CD4-positive, alpha-beta T cell treated with Interleukin-21 for 1 hour (primary cell): ENCODE measurements at places on chromosomes 4 and X.

DNA sequence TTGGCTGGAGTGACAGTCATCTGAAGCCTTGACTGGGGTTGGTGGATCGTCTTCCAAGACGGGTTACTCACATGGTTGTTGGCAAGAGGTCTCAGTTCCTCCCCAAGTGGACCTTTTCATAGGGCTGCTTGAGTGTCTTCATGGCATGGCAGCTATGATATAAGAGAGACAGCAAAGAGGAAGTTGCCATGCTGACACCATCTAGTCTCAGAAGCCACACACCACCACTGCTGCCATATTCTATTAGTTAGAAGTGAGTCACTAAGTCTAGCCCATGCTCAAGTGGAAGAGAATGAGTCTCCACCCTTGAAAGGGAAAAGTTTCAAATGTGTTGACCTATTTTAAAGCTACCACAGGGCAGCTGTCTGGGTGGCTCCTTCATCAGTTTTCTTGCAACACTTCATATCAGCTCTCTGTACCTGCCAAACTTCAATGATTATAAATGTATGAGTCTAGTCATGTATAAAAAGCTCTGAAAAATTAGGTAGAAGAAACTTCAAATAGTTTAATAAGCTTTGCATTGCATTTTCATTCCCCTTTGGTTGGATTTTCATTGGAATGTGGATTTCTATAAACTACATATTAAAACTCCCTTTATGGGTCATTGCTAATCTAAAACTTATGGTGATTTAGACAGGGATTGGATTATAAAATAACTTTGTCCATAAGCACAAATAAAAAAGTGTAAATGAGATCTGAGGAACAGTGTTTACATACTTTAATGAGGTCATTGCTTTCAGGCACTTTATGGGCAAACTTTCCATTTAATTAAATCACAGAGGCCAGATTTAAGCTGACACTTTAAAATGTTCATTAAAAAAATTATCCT lies 68.0 kb upstream of the ATXN3L start:
- DNase-seq = no peak

DNA sequence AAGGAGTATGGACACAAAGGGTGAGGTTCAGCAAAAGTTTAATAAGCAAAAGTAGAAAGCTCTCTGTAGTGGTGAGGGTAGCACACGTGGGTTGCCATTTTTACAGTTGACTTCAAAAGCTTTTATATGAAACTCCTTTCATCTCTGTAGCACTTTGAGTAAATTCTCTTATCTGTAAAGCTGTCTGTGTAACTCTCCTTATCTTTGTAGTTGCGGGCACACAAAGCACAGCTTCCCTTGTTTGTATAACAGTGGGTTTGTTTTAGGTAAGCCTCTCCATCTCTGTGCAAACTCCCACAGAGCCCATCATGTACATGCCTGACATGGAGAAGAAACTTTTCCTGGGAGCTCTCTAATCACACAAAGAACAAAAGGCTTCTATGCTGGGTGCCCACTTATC lies 325.9 kb upstream of the PABPC5 start:
- no peak for DNase-seq

GRCh38 chr4:1022051-1022738 lies 10.8 kb downstream of the FGFRL1 start:
- no peak for DNase-seq

DNA sequence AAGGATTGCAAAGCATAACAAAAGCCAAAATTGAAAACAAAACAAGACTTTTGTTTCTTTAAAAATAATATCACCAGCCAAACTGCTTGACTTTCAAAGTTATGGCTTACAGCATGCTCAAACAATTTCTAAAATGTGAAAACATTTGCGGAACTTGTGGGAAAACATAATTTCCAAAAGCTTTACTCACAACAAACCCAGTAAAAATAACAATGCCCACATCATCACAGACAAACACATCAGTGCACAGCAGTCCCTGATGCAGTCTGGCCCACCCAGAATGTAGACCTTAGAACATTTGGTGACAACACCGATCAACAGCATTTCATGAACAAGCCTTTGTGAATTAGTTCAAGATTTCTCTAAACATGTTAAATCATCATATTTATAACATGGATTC lies 98.9 kb downstream of the ARHGAP6 start:
- no peak for DNase-seq

DNA sequence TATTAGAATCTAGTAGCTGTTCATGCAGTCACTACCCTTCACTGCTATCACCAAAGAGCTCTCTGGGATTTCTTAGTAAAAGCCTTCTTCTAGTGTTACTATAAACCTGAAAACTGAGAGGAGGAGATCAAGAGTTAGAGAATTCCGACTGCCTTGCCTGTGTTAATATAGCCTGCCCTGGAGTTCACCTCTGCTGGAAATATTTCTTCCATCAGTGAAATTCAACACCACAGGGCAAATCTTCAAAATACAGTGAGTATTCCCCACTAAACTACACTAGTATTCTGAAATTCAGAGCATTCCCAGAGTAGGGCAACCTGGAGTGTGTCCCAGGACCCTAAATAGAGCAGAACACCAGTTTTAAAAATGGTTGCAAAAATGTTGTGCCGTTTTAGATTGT lies 301.1 kb downstream of the ARHGAP24 start:
- DNase-seq = no peak

DNA sequence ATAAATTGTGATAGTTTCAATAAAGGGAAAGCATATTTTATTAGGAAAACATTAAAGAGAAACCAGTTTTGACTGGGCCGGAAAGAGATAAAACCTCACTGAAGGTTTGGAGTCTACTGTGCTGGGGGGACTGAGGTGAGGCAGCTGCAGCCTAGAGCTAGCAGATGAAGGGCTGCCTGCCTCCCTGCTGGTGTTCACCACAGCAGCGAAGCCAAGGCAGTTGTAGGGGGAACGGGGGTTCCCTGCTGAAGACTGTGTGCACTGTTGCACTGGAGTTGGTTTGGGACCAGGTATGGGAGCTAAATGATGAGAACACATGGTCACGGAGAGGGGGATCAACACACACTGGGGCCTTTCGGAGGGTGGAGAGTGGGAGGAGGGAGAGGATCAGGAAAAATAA lies 546.5 kb upstream of the SMIM31 start:
- DNase-seq = no peak

DNA sequence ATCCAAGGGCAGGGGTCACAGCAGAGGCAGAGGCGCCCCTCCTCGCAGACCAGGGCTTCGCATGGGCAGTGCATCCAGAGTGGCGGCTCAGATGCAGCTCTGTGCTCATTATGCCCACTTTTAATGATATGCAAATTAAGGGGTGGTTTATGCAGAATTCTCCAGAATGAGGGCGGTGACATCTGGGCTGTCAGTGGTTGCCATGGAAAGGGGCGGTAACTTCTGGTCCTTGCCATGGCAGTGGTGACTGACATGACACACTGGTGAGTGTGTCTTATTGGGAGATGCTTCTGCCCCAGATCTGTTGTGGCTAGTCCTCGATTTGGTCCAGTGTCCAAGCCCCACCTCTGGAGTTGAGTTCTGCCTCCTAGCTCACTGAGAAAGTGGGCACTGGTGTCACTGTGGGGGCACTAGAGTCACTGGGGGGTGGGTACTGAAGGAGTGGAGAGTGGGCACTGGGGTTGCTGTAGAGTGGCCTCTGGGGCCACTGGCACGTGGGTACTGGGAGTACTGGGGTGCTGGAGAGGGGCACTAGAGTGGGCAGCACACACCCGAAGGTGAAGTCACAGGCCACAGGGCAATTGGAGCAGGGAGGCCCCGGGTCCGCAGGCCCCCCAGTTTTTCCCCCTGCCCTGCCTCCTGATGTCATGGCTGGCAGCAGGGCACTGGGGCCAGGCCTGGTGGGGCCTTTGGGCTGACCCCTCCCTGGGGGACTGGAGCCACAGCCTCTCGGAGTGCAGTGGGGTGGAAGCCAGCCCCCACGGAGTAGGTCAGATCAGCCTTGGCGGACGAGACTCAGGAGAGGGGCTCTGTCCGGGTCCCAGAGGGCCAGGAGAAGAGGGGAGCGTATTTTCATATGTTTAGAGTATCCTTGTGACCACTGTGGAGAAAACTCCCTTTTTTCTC lies 98.6 kb upstream of the NKX1-1 start:
- no peak for DNase-seq

GRCh38 chrX:68682790-68683189 lies 35.3 kb downstream of the STARD8 start:
- DNase-seq = no peak

DNA sequence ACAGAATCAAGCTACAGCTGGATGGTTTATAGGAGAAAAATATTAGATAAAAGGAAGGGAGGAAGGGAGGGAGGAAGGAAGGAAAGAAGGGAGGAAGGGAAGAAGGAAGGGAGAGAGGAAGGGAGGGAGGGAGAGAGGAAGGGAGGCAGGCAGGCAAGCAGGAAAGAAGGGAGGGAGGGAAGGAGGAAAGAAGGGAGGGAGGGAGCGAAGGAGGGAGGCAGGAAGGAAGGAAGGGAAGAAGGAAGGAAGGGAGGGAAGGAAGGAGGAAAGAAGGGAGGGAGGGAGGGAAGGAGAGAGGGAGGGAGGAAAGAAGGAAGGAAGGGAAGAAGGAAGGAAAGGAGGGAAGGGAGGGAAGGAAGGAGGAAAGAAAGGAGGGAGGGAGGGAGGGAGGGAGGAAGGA lies 77.9 kb upstream of the C1QTNF7 start:
- no peak for DNase-seq

DNA sequence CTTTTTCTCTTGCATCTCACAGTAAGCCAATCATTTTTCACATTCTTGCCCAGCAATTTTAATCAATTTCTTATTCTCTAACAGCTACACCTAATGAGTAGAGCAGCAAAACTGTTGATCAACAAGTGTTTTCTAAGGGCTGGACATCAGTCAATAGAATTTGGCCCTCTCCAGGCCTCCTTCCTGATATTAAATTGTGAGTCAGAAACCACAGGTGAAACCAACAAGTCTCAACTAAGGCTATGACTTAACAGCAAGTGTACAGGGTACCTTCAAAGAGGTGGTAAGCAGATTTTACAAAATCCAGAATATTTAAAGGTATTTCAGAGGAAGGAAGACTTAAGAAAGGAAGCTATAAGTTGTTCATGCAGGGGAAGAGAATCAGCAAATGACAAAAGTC lies 156.5 kb upstream of the ARHGAP24 start:
- no peak for DNase-seq

GRCh38 chr4:26786916-26787315 lies 73.7 kb upstream of the STIM2 start:
- DNase-seq = no peak

DNA sequence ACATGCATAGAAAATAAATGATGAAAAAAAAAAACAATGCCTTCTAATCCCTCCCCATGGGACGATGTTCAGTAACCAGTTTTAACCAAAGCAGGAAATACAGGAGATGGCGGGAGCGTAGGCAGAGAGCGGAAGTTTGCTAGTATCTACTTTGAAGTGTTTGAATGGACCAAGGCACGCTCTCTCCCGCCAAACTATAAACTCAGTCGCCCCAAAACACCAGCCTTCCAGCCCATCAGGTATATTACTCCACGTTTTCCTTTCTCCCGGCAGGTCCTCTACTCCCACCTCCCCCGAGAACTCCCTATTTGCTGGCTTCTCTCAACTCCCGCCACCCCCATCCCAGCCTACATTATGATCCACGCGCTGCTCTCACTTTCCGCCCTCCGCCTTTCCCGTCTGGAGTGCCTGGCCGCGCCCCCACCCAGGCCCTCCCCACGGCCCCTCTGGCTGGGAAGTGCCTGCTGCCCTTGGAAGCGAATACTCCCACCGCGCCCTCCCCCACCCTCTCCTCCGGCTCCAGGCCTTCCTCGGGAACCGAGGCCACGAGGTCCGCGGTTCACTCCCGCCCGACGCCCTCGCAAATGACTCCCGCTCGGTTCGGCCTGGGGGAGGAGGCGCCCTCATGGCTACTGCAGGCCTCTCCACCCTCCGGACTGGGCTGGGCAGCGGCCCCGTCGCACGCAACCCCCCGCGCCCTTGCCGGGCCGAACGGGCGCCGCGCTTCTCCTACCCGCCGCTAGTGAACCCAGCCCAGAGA lies 723 bp downstream of the DHX15 start:
- peak; percentile 46 for DNase-seq

GRCh38 chr4:147303174-147303872 lies 177.6 kb upstream of the EDNRA start:
- DNase-seq = no peak

DNA sequence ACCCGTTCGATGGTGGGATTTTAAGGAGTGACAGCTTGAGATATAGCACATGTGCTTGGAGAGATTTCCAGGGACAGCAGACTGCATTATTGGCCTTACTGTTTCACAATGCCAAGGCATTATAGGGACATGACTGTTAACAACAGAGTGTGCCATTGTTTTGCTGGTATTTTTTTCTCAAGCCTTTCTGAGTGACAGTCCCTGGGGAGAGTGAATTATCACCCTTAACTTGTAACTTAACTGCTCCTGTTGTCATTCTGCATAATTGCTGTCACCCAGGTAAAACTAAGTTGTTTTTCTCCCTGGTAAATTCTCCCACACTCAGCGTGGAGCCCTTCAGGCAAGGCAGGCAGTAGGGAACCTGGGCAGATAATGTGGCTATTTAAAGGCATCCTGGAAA lies 989.2 kb upstream of the LCORL start:
- no peak for DNase-seq

DNA sequence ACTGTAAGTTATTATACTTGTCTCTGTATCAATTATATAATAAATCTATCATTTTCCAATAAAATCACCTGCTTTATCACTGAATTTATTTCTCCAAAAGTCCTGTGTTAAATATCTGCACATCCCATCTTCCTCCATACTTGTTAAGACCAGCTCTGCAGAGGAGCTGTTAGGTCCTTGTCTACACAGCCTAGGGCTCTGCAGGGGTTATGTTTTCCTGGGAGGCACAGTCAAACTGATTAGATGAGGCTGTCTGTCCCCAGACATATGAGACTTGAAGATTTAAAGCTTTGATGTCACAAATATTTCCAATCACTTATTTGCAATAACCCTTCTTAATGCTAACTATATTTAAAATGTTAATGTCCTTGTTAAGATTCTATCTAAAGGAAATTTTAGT lies 446.8 kb downstream of the TRAM1L1 start:
- no peak for DNase-seq

DNA sequence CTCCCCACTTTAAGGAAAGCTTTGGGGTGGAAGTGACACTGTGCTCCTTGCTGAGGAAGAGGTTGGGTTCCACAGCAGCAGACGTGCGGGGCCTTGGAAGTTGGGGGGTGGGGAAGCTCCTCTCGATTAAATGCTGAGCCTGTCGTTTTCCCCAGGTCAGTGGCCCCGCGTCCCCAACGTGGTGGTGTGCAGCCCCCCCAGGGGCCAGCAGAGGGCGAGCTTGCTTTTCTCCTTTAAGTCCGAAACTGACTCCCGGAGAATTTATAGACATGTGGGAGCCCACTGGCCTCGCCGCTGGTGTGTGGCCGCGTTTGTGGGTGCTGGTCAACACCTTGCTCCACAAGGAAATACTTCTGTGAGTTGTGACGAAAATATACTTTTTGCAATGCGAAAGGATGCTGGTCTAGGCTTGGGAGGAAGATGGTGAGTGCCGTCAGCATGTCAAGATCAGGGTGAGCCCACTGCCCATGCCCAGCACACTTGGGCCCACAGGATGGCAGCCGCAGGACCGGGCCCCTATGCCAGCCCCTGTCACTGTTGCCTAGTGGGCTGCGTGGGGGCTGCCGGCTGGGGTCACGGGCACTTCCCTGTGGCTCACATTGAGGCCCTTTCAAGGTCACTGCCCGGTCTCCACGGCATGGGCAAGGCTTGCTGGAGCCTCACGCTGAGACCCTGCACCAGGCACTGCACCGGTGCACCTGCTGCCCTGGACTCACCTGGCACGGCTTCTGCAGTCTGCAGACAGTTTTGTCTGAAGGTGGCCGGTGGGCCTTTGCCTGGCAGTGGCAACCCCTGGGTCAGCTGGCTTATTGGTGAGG lies 9.4 kb downstream of the UVSSA start:
- DNase-seq = peak; percentile 45
